ENCODE measurements at places on chromosomes 1 and 21.

GRCh38 chr1:35773711-35774110, 3.9 kb upstream of the CLSPN start:
- no peak for DNase-seq

DNA sequence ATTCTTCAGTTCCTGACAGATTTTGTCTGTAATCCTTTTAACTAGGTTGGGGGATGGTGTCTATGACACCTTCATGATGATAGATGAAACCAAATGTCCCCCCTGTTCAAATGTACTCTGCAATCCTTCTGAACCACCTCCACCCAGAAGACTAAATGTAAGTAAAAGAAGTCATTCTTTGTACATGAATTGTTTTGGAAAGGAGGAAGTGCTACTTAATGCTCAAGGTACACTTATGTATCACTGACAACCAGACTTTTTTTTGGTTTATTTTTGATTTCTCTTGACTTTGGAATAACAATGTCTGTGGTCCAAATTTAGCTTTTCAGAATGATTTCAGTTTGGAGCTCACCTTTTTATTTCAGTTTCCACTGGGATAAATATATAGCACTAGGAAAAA, 2.3 kb downstream of the DYRK3 start:
- DNase-seq: no peak

- no peak for DNase-seq
Measured at GRCh38 chr1:37347104-37347649, 127.2 kb upstream of the ZC3H12A start.

DNA sequence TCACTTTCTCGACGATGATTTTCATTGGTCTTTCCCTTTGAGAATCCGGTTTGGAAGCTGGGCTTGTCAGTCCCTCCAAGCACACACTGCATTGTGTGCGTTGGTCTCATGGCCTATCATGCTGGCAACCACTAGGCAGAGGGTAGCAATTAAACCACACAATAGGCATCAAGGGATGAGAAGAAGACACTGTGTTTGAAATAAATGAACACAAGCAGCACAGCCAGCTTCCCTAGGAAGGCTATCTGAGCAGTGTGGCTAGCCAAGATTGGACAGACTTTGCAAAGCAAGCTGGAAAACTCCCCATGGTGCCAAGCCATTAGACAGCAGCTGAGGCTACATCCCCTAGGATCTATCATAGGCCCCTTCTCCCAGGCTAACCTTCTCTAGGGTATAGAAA, 288.7 kb downstream of the NUF2 start:
- DNase-seq: no peak

DNA sequence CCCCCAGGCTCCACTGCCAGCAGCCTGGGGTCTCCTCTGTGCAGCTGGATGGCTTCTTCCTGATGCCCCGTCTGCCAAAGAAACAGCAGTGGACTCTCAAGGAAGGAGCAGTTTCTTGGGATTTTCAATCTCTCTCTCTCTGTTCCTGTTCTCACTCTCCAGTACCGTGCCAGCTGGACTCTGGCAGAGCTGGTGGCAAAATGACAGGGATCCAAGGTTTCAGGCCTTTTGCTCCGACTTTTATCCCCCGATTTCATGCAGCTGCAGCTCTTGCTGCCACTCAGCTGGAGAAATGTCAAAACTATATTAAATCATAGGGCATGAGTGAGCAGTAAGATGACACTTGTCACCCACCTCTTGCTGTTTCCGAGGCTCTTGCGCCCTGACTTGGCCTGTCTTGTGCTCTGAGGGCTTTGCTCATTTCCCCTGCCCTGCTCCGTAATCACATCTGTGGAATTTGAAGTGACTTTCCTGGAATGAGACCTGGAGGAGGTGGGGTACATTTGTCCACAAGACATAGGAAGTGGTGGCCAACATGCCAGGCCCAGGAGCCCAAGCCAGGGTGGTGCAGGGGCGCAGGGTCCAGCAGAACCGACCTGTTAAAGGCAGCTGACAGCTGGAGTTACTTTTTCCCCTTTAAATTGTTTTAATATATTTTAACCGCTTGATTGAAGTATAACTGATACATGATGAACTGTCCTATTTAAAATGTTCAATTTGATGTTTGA, 576.2 kb downstream of the PTPRU start:
- peak; percentile 41 for DNase-seq

DNA sequence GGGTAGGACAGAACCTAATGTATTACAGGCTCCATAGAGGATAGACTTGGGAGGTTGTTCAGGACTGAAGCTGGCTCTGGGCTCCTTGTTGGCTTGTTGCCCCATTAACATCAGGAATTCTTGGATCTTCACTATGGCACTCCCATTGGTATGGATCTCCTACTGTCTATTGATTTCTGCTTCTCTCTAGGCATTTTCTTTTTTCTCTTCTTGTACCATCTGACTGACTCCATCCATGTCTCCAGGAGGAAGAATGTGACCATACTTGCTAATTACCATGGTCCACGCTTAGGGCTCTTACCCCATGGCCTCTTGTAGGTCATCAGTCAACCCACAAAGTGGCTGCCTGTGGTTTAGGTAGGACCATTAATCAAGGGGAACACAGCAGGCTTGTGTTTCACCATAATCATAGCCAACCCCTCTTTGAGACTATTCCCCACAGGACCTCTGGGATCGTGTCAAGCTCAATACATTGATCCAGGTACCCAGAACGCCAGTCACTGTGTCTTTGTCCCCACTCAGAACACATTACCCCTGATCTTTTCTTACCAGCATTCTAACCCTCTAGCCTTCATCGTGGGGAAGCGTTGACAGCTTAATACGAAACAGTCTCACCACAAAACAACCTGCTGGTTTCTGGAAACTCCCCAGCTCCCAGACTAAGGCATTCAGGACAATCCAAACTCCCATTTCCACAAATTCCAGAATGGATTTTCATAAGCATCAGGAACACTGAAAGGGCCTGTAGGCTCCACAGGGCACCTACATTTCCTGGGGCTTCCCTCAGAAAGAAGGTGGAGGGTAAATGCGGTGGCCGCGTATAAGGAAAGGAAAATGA, 97.1 kb downstream of the ETS2 start:
- DNase-seq: no peak

DNA sequence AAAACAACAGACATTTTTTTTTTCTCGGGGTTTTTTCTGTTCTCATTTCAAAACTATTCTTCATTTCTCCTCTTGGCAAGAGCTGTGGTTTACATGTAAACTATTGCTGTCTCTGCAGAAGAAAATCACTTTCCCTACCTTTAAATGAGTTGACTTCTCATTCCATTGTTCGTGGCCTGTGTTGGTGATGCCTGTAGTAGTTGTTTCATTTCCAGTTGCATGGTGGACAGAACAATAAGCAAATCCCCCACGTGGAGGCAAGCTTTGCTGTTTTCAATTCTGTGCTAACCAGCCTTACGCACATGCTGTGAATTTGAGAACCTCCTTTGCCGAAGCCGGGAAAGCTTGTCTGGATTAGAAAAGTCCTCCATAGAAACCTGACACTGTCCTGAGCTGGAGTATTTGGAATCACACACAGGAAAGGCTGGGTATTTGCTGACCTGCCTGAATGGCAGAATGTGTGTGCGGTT, 26.2 kb upstream of the MAP3K7CL start:
- no peak for DNase-seq

- no peak for DNase-seq
Measured at GRCh38 chr1:55713516-55713915, 498.4 kb upstream of the USP24 start.

DNA sequence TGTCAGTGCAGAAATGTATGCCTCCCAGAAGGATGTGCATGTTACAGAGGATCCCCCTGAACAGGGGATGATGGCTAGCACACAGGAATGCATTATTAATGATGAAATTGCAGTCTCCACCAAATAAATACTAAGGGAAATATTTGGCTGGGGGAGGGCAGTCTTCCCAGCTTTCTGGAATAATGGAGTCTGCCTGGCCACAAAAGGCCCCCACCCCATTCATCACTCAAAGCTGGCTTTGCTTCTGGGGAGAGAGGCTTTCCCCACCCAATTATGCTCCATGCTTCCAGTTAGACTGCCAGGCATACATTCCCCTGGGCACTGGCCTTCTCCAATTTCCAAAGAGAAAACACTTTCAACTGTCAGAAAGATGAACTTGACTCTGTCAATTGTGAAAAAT, 302.7 kb downstream of the SIPA1L2 start:
- DNase-seq: no peak

DNA sequence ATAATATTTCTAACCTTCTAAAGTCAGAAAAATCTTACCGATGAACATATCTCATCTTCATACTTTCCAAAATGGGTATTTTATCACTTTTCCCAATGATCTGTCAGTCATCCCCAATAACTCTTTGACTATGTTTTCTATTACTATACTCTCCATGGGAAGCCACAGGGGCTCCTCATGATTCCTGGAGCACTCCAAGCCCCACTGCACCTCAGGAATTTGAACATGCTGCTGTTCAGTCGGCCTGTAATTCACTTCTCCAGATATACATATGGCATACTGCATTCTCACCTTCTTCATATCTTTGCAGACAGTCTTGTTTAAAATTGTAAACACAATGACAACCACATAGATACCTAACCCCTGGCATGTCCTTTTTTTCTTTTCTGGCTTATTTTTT, 333.0 kb downstream of the BRINP3 start:
- DNase-seq: no peak

DNA sequence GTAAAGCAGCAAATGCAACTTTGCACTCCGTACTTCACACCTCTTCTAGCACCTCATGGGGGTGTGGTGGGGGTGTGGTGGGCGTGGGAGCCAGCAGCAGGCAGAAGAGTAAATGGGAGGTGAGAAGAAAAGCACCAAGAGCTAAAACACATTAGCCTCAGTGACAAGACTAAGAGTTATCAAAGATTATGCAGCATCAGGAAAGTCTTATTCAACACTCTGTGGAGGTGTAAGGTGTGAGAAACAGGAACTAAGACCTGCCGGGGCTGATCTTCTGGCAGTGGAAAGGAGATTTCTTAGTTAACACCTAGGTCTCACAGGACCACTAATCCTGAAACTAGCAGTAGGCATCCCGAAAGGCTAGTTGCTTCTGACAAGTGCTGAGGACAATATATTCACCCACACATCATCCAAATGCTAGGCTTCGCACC, 9.9 kb downstream of the TGFBR3 start:
- no peak for DNase-seq

DNA sequence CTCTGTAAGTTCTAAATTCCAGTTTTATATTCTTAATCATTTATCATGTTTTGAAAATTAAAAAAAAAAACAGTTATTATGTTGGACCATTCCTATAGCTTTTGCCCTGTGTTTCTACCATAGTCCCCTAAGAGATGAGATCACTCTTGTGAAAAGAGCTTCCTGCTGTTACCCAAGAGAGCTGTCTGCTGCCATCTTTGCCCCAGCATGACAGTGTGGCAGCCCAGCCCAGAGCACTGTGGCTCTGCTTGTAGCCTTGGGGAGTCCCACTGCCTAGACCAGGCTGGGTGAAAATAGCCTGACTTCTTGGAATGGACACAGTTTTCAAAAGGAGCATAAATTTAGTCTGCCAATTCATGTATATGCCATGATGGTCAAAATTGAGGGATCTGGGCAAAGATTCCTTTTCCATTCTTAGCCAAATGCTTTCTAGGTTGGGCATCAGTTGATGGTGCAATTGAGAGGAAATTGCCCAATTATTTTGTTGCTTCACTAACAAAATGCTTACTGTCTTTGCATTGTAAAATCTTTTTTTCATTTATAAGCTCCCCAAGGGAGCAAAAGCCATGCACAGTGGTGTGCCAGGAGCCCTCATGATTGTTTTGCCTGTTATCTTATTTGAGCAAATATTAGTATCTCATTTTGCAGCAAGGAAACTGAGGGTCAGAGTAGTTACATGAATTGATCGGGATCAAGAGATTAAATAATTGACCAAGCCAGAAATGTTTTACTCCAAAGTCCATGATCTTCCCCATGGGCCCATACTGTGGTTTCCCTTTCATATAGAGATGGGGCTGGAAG, 72.8 kb downstream of the ETS2 start:
- DNase-seq: no peak

- DNase-seq: no peak
Measured at GRCh38 chr1:246761396-246761795, 37.2 kb downstream of the SCCPDH start.

- no peak for DNase-seq
Measured at GRCh38 chr1:155012026-155012546, 9.5 kb downstream of the ZBTB7B start.

GRCh38 chr1:118928739-118929554, 59.2 kb downstream of the TBX15 start:
- DNase-seq: no peak

- no peak for DNase-seq
Measured at GRCh38 chr1:2416403-2416802, 4.0 kb upstream of the PEX10 start.

GRCh38 chr1:14600405-14601112, 2.1 kb downstream of the KAZN start:
- no peak for DNase-seq

DNA sequence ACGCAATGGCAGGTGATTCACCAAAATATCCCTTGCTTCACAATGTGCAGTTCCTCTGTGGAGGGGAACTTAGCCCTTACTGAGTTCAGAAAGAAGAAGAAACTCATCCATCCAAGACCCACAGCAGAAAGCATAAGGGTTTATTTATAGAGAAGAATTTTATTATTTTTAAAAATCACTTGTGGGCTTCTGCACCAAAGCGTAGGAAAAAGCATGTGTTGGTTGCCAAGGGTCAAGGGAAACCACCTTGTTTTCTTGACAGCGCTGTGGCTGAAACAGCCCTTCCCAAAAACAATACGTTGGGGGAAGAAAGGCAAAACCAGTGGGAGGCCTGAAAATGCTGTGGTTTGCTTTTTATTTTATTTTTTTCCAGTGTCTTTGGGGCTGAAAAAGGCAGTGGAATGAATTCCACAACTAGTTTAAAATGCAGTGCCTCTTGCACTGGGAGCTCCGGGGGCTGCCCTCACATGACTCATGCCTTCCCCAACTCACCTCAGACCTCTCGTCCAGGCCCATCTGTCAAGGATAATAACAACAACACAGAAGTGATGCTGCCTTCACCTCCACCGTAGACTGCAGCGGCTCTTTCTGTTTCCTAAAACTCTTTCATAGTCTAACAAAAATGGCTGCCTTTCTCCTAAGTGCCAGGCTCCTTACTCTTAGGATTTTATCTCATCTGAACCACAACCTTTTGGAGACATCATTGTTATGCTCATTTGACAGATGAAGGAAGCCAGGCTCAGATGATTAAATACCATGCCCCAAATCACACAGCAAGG, 224.2 kb upstream of the JUN start:
- no peak for DNase-seq

DNA sequence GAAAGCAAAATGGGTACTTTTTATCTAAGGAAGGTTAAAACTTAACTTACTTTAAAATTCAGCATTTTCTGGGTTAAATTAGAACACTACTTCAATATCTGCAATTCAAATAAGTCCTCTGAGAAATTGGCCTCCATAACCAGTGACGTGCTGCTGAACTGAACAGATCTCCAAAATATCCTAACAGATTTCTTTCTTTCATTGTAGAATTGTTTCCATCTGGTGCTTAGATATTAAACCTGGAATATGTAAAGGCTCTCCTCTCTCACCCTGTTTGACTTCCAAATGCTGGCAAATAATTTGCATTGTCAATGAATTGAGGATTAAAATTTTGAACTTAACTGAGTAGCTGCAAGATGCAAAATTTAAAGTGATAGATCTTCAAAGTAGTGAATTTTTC, 316.9 kb upstream of the CXADR start:
- no peak for DNase-seq

- DNase-seq: no peak
Measured at GRCh38 chr1:18949686-18950400, 6.6 kb downstream of the IFFO2 start.

GRCh38 chr21:31298618-31299269, 45.3 kb downstream of the TIAM1 start:
- no peak for DNase-seq
